ENCODE measurements at places on chromosomes 12 and 14.

GRCh38 chr12:124430491-124430890 is 135.6 kb downstream of the RFLNA start:
- DNase-seq, result no peak

DNA sequence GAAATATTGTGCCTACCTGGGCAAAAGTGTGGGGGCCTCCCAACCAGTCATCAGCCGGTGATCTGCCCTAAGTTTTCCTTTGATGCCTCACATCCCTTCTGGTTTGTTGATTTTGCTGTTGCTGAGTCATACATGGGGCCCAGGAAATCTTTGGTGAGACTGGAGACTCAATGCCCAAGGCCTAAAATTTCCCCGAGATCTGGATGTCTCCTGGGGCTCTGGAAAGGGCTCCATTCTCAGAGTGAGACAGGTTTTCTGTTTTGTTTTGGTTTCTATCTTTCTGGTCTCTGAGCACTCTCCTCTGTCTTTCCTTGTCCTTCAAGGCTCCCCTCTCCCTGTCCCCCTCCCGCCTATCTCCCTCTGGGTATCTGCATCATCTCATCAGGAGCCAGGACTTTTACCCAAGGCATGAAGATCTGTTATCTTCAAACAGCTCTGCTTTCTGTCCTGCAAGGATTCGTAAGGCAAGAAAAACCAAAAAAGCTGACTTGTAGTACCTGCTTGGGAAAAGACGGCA is 152.8 kb upstream of the MAX start:
- peak; percentile 28 for DNase-seq

- no peak for DNase-seq
Measured at GRCh38 chr14:71651228-71651627, 281.0 kb upstream of the RGS6 start.

- no peak for DNase-seq
Measured at GRCh38 chr12:54418441-54419087, 502 bp downstream of the ITGA5 start.

GRCh38 chr12:29544428-29545101 is 47.1 kb upstream of the OVCH1 start:
- no peak for DNase-seq

DNA sequence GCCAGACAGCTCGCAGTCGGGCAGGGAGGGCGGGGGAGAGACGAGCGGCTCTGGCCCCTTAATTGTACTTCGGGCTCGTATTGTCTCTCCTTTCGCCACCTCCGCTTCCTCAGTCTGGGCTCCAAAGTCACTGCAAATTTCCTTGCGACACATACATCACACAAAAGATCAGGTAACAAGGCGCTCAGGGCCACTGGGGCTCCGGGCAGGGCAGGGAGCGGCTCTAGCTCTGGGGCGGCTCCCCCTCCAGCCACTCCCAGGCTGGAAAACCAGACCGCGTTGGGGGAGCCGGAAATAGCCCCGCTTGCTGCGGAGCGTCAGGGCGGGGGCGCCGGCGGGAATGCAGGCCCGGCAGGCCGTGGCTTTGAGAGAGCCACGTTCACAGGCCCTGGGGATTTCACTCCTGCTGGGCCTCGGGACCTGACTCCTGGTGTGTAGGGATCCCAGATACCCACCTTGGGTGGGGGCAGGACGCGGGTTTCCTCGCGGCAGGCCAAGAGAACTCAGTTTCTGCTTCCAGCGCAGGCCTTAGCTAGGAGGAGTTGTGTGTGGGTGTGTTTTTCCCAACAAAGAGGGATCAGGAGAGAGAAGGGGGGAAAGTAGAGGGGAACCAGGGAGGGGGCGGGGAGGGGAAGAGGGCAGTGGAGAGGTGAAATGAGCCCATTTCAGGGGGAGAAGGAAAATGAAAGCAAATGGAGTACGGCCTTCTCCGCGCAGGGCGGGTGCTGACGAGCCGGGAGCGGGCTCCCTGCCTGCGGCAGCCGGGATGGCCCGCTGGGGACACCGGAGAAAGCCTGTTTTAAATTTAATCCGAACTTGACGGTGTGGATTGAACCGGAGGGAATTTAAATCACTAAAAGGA is 4.4 kb upstream of the HOXC9 start:
- peak; percentile 53 for DNase-seq
